NCI-H748 treated with DMSO at 0.1 percent for 48 hours (cell line): ENCODE measurements at places on chromosomes 6 and 20.

DNA sequence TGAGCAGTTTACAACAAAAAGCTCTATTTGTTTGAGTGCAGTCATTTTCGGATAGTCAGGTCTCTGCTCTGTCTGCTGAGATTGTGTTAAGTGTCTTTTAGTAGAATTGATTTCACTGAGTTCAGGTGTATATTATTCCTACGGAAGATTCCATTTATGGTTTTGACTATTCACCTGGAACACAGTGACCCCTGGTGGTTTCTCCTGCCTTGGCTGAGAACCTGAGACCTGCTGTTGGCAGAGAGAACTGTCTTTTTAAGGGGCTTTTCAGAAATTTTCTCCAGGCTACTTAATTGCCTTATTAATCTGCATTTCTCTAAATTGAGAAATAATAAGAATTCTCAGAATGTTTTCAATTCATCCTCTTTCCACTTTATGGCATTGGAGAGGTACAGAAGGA, 508.0 kb downstream of the TBC1D32 start:
- DNase-seq: peak; percentile 25

- no peak for DNase-seq
These were observed 1.7 kb upstream of the POU5F1 start for GRCh38 chr6:31171931-31172905.

- DNase-seq: no peak
These were observed 164.4 kb downstream of the TMEM242 start for GRCh38 chr6:157158897-157159296.

DNA sequence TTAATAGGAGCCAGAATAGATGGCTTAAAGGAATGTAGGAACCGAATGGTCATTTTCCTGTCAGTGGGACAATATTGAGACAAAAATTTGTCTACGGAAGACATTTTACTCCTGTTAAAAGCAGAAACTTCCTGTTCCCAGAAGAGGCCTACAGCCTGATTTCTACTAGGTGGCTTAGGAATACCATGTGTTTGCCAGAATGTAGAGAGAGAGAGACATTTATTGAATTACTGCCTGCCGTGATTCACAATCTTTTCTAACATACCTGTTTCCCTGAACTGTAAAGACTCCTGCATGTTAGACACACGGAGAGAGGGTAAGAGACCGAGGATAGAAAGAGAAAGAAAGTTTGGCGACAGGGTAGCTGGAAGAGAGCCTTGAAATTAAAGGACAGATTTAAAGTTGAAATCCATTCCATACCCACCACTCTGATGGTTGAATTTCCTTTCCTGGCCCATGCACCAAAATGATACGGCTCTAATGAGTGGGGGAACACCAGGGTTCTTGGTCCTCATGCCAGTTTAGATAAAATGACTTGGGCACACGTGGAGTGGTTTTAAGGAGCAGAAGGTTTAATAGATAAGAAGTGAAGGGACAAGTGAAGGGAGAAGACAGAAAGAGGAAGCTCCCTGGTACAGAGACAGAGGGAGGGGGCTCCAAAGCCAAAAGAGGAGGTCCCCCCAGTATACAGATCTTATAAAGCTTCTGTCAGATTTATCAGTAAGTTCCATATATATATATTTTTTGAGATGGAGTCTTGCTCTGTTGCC, 22.5 kb downstream of the NCOA3 start:
- no peak for DNase-seq

- no peak for DNase-seq
These were observed 596.1 kb upstream of the NRSN1 start for GRCh38 chr6:23529902-23530301.
